ENCODE measurements at places on chromosomes 4 and X.

DNA sequence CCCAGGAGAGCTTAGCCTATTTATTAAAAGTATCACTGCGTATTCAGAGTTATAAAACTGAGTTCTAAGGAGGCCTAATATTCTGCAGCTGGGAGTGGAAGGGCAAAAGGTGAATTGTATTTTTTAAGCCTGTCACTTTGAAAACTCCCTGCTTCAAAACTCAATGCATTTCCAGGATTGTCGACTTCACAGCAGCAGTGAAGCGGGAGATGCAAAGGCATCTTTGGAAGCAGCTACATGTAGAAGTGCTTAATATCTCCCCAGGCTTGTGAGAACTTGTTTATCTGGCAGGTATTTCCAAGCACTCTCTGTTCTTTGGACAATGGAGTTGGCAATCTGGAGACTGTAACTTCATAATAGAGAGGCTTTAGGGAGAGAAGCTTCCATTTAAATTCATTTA lies 717.5 kb upstream of the SLIT2 start:
- DNase-seq, result no peak

DNA sequence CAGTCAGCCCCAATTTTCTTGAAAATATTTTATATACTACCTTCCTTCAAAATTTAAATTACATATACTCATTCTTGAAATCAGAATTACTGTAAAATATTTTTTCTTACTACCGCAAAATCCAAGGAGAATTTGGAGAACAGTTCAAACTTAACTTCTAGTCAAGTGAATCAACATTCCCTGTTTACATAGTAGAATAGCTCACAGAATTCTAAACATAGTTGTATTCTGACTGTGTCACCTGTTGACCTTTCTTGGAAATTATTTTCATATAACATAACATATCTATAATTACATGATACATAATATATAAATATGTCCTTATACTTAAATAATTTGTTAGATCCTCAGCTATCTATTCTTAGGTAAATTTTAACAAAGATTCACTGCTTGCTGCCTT lies 31.0 kb upstream of the FGF5 start:
- no peak for DNase-seq

GRCh38 chrX:40282946-40283660 lies 185.3 kb upstream of the BCOR start:
- no peak for DNase-seq

GRCh38 chrX:70254063-70254400 lies 6.0 kb downstream of the P2RY4 start:
- no peak for DNase-seq

DNA sequence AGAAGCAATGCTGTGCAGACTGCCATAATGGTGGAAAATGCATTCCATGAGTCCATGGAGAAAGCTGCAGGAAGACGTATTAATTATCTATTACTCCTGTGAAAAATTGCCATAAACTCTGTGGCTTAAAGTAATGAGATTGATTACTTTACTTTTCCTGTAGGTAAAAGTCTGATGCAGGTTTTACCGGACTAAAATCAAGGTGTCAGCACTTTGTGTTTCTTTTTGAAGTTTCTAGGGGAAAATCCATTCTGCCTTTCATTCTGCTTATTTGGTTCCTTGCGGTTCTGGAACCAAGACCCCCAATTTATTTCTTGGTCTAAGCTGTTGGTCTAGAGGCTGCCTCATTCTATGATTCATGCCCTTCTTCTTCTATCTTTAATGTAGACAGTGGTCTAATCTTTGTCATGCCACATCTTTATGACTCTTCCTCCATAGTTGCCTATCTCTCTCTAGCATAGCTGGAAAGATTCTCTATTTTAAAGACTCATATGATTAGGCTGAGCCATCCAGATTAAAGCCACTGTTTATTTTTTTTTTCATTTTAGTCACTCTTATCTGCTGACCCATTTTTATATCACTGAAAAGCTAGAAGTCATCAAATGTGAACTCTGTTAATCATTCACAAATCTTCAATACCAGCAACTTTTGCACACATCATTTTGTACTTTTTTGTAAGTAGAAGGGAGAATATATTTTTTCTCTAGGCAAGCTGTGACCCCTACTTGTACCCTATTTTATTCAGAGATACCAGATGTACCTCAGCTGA lies 2056.4 kb downstream of the PCDH7 start:
- DNase-seq, result no peak

DNA sequence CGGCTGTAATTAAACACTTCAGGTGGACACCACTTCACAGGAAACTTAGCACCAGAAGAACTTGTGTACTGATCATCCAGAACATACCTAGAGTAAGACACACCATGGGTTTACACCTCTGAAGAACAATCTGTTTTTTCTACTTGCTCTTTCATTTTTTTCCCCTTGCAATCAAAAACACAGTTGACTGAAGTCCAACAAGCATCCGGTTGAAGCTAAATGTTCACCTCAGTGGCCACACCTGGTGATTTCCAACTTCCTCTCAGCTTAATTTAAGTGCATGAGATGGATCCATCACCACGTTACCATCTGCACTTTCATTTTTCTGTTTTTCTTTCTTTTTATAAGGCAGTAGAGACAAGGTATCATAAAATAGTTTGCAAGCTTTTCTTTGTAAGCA lies 4.9 kb upstream of the TXK start:
- DNase-seq, result peak; percentile 54

GRCh38 chrX:45731448-45731847 lies 530.8 kb upstream of the DIPK2B start:
- DNase-seq, result no peak

- DNase-seq, result no peak
Measured at GRCh38 chr4:126630230-126630629, 1002.5 kb upstream of the INTU start.

- DNase-seq, result peak; percentile 66
Measured at GRCh38 chrX:119753639-119754257, 4.6 kb upstream of the SOWAHD start.

- no peak for DNase-seq
Measured at GRCh38 chr4:146638786-146639505, at the start of gene POU4F2. POU4F2 (plus strand) TSS chr4:146638893; CDS start chr4:146639141, 248 bp downstream.

DNA sequence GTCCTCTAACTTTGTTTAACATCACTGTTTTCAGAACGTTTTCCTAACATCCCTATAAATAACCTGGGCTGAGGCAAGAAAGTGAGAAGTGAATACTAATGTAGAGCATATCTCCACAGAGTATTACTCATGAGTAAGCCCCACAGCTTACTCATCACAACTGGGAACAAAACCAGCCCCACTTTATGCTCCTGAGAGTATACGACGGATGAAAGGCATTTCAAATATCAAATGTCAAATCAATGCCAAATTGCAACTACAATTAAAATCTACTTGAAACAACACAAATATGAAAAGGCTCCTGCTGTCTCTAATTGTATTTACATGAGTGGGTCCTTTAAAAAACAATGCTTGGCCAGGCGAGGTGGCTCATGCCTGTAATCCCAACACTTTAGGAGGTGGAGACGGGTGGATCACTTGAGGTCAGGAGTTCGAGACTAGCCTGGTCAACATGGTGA lies 41.2 kb downstream of the SH3RF1 start:
- no peak for DNase-seq

- no peak for DNase-seq
Measured at GRCh38 chr4:183987987-183988392, 82.9 kb downstream of the STOX2 start.

GRCh38 chrX:13069771-13070416 lies 25.5 kb upstream of the FAM9C start:
- no peak for DNase-seq

GRCh38 chrX:31227250-31227649 lies 155.4 kb upstream of the FTHL17 start:
- no peak for DNase-seq

DNA sequence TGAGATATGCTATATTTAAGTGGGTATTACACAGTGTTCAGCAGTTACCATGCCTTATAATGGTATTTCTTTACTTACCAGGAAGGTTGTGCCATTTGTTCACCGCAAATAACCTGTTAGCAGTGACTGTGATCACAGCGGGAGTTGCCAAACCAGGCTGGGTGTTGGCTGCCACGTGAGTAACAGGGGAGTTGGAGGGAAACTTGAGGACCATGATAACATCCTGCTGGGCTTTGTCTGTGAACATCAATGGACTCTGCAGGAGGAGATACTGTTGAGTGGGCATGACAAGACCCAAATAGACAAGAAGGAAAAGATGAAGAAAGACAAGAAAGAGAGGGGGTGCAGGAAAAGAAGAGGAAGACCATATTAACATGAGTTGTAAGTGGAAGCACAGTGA lies 242.9 kb downstream of the DCLK2 start:
- DNase-seq, result no peak

- DNase-seq, result no peak
Measured at GRCh38 chrX:9906919-9907318, 60.2 kb upstream of the CLDN34 start.

DNA sequence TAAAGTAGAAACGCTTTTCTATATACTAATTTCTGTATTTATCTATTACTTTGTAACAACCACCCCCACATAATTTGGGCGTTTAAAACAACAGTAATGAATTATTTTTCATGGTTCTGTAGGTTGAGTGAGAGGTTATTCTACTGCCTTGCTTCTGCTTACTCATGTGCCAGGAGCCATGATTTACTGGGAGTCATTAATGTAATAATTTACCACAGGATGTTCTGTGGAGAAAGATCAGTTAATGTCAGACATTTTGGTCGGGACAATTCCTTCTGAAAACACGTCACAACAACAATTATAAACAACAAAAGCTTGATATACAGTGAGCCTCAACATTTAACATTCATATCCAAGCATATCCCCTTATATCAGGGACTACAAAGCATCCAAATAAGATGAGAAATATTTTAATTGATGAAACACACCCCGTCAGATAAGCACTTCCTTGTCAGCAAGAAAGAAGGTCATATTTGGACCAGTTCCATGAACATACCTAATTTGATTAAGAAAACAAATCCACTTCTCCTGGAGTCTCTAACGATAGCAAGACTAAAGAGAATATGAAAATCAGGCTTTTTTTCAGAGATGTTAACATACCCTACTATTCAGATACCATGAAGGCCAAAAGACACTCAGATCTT lies 238.5 kb downstream of the PRDM5 start:
- no peak for DNase-seq

DNA sequence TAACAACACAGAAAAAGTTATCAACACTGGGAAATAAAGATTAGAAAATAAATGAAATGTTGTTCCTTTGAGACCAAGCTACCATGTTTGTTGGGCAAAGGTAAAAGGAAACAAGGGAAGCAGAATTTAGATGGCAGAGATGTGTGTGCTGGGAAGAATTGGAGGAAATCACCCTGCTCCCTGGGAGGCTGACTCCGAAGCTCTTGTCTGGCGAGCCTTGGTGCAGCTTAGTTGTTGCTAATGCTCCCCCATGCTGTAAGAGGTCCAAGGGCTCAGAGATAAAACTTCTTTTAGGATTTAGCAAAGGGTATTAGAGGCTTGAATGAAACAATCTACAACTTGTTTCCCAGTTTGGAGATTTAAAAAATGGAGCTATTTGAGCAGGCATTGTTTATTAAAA lies 123.8 kb upstream of the DDIT4L start:
- DNase-seq, result no peak

- no peak for DNase-seq
Measured at GRCh38 chrX:130772776-130773143, 130.2 kb downstream of the ENOX2 start.

- no peak for DNase-seq
Measured at GRCh38 chr4:181647396-181648147, 595.6 kb upstream of the TENM3 start.

GRCh38 chr4:123638834-123639233 lies 242.2 kb downstream of the SPRY1 start:
- no peak for DNase-seq

GRCh38 chr4:74738464-74739143 lies 55.7 kb downstream of the BTC start:
- DNase-seq, result no peak

DNA sequence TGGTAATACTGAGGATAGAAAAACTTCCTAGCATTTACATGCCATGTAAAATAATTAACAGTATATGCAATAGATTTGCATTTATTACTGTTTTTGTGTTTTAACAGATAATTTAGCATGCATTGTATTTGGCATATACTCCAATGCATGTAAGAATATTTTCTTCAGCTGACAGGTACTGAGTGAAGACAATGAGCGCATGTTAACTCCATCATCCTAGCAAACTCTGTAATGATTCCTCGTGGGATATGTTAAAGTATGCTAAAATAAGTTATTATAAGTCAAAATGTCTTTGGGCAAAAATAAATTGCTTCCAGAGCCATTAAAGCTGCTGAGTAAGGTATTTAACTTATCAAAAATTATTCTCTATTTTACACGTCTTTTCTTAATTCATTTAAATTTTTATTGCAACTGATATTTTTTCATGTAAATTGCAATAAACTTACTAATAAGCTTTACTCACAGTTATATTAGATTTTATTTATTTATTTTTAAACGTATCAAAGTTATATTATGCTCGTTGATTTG lies 616.4 kb upstream of the NDST4 start:
- no peak for DNase-seq

DNA sequence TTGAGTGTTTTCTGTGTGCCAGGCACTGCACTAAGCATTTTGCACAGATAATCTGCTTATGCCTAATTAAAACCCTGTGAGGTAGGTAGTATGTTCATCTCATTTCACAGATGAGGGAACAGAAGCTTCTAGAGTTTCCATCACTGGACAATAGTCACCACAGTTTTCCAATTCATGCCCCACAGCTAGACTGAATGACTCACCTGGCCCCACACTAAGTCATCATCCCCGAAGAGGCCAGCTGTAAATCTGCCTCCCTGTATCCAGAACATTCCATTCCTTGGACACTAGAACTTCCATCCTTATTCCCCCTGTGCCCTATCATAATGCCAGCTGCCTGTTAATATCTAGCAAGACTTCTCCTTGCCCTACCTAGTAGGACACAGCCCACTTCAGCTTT lies 40.9 kb upstream of the NYX start:
- no peak for DNase-seq

All from immature natural killer cell (primary cell).